ENCODE measurements at places on chromosomes 2 and 18.

DNA sequence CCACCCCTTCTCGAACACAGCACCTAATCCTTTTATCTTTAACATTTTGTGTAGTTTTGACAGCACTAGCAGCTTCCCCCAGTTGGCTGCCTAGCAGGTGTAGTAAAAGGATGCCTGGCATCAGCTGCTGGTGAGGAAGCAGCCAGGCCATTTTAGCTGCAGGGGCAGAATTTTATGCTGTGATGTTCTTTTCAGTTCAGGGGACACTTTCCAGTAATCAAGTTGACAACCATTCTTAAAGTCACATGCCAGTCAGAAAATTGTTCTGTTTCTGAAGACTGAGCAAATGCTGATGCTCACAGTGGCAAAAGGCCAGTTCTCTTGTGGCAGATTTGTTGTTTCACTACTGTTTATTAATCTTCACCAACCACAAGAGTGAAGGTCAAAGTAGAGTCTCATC lies 570.8 kb downstream of the CCDC85A start:
- DNase-seq, result no peak

GRCh38 chr2:98346311-98347236 lies at the start of gene CNGA3:
Gene CNGA3, plus strand, starts transcription at chr2:98346456. Its CDS starts 23,520 bp downstream, at chr2:98369976.
- DNase-seq, result no peak

GRCh38 chr2:210715560-210716082 lies 159.2 kb downstream of the CPS1 start:
- DNase-seq, result no peak

DNA sequence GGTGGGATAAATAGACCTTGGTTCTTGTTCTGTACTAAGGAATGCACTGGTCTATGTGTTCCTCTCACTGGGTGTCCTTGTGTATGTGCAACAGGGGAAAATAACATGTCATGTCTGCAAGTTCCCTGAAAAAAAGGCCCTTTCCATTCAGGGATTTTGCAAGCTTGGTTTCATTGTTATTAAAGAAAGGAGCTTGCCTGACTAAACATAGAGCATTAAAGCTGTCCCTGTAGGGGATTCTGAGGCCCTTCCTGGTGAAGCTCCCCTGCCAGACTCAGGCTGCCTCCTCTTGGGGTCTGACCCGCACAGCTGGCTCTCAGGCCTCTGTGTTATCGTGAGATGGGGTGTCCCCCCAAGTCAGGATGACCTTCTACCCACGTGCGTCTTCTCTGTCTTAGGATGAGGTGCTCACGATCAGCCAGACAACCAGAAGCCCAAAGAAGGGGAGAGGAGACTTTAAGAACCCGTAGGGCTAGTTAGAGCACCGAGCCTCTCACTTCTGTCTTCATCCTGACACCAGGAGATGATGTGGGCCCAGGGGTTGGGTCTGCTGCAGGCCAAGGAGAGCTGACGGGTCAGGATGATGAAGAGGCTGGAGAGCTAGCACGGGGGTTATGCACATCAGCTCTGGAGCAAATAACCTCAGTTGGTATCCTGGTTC lies 21.2 kb downstream of the CAPG start:
- no peak for DNase-seq

DNA sequence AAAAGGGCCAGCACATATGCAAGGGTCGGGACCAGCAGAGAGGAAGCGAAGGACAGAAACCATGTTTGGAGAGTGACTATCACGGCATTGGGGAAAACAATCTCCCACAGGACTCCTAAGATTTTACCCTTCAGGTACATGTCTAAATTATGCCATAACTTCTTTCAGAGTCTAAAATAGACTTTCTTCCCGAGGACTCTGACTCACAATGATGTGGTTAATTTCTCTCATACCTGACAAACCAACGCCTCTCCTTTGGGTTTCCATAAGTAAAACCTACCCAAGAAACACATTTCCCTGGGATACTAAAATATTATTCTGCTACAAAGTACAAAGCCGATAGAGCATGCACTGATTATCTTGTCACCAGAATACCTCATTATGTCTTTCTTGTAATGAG lies 127.8 kb upstream of the NETO1 start:
- peak; percentile 10 for DNase-seq

All from putamen (tissue), 1 donor.